ENCODE measurements at places on chromosomes 5 and 9. TPM values are rescaled to one million over a fixed set of nuclear protein-coding genes. Genes with fewer than 3 reads are reported as not detected.

The ABO gene
- total RNA-seq = 1.6 TPM

The DMXL1 gene
- total RNA-seq = 30.4 TPM

The NFIB gene
- 122 TPM for total RNA-seq

The IRX1 gene
- total RNA-seq = 1.9 TPM

The LCN12 gene
- 5.7 TPM for total RNA-seq

The SPINK7 gene
- not detected for total RNA-seq

The CLIC3 gene
- total RNA-seq = 3.5 TPM

The SEC61B gene
- 41.2 TPM for total RNA-seq

The SLC4A9 gene
- total RNA-seq = not detected

Data from heart right ventricle (tissue), 16 donors.